ENCODE measurements at places on chromosomes 2 and 18.

GRCh38 chr18:74862094-74862493 is 264.4 kb downstream of the ZNF407 start:
- DNase-seq: no peak

DNA sequence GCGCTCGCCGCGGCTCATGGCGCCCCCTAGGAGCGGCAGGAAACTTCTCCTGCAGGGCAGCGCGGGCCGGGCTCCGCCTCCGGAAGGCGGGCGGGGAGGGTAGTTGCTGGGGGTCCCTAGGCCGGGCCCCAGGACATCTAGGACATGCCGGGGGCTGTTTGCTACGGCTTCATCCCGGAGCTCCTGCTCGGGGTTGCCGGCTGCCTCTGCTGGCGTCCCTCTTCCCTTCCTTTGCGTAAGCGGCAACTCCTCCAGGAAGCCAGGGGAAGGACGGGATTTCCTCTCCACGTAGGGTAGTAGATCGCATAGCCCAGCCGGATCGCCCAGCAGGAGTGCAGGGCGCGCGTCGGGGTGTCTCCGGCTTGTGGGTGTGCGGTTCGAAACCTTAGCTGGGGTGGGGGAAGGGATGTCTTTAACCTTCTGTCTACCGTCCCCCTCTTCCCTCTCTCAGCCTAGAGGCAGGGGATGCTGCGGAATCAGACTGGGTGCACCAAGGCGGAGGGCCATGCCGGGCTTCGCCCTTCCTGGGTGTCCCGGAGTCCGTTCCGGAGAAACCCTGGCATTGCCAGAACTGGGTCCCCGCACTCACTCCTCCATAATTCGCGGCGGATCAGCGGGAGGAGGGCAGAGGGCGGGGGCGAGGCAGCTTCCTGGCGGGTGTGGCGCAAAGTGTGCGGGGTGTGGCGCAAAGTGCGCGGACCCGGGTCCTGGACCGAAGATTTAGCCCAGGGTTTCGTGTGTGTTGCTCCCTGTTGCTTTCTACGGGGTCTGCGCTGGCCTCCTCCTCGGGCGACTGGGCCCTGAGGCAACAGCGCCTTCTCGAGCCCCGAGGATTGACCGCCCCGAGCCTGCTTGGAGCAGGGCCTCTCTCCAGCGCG is 12.2 kb upstream of the SKOR2 start:
- DNase-seq: peak; percentile 40

DNA sequence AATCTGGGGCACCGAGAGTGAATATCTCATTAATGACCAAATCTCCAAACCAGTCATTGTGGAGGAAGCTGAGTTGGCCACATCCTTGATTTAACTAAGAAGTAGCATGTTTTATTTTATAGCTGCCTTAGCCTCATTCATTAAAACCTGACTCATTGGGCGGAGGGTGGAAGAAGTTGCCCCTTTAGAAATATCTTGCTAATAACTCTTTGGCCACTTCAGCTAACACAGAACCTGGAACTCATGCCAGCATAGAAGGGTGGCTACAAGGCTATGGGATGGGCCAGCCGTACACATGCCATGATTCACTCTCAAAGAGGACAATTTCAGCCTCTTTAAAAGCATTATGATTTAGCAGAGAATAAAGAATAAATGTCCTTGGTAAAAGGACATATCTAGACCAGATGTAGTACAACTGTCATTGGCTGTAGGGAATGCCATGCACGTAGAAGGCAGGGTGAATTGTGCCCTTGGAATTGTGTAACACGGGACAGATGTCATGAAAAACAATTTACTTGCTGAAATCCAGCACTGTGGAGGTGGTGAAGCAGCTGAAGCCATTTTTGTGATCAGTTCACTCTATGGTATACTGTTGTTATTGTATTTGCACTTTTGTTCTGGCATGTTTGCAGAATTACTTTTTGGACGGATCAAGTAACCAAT is 330.0 kb downstream of the PLCL1 start:
- DNase-seq: no peak

- peak; percentile 83 for DNase-seq
Measured at GRCh38 chr2:81767187-81767912, 1462.8 kb upstream of the LRRTM1 start.

GRCh38 chr18:5238371-5238976 is 41.4 kb upstream of the AKAIN1 start:
- peak; percentile 45 for DNase-seq

DNA sequence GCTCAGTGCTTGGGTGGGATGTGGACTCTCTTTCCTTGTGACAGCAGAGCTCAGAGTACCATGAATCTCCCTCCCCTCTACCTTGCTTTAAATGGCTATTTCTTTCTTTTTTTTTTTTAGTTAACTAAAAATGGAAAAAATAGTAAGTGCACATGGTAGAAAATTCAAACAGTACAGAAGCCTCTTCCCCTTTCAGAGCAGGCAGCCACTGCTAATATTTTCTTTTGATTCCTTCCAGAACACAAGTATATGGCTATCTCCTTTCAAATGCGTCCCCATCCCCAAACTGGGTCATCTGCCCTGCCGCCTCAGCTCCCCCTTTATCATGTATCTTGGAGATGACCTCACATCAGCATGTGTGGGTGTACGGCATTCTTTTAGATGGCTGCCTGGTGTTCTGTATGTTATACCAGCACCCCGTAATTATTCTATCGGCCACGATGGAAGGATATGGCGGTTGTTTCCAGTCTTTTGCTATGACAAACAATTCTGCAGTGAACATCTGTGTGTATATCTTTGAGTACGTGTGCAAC is 70.5 kb upstream of the DLX2 start:
- DNase-seq: peak; percentile 18

DNA sequence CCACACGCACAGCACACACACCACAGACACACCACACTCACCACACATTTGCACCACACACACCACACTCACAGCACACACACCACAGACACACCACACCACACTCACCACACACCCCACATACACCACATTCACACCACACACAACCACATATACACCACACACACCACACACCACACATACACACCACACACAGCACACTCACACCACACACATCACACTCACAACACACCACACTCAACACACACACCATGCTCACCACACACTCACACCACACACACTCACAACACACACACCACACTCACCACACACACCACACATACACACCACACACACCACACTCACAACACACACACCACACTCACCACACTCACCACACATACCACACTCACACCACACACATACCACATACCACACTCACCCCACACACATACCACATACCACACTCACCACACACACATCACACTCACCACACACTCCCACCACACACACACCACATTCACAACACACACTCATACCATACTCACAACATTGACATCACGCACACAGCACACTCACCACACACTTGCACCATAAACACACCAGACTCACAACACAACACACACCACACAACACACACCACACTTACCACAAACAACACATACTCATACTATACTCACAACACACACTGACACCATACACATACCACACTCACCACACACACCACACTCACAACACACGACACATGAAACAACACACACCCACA is 60.0 kb downstream of the SDC1 start:
- DNase-seq: no peak

- DNase-seq: peak; percentile 61
Measured at GRCh38 chr2:28662468-28663181, 89.0 kb upstream of the PPP1CB start.

GRCh38 chr18:45687621-45688020 is 36.4 kb upstream of the SLC14A1 start:
- DNase-seq: no peak
